ENCODE measurements at places on chromosomes 4 and X.

- DNase-seq, result no peak
Measured at GRCh38 chr4:35189988-35190613, 1054.2 kb downstream of the ARAP2 start.

DNA sequence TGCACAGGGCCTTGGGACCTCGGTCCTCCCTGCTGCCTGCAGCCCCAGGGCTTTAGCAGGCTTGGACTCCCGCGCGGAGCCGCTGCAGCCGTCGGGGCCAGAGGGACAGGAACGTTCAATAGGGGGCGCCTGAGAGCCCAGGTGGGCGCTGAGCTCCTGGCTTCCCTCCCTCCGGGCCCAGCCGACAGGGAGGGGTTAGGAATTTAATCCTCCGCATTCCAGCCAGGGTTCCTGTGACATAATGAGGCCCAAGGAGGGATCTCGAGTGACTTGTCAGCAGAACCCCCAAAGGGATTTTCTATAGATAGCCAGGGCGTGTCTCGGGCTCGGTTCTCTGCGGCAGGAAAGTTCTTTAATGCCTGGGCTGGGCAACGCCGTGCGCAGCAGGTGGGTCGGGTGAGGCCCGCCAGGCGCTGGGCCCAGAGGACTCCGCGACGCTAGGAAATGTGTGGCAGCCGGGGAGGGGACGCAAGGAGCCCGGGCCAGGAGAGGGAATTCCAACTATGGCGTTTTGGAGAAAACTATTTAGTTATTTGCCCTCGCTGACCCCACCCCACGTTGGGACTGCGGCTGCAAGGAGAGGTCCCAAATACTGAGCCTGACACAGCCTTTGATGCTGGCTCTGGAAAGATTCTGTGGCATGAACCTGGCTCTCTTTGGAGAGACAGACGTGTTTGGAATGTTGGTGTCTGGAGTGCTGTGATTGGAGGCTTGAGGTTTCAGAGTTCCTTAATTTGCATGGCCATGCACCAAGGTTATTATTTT lies 285.2 kb upstream of the GATB start:
- DNase-seq, result no peak

DNA sequence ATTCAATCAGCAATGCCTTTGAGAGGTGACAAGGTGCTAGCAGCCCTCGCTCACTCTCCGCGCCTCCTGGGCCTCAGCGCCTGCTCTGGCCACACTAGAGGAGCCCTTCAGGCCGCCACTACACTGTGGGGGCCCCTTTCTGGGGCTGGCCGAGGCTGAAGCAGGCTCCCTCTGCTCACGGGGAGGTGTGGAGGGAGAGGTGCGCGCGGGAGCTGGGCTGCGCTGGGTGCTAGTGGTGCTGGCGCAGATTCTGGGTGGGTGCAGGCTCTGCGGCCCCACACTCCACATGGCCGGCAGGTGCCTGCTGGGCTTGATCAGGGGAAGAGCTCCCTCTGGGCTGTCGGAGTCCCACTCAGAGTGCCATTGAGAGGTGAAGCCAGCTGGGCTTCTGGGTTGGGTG lies 351.0 kb downstream of the GASK1B start:
- DNase-seq, result no peak

GRCh38 chr4:53703267-53703655 lies 112.0 kb upstream of the LNX1 start:
- no peak for DNase-seq

DNA sequence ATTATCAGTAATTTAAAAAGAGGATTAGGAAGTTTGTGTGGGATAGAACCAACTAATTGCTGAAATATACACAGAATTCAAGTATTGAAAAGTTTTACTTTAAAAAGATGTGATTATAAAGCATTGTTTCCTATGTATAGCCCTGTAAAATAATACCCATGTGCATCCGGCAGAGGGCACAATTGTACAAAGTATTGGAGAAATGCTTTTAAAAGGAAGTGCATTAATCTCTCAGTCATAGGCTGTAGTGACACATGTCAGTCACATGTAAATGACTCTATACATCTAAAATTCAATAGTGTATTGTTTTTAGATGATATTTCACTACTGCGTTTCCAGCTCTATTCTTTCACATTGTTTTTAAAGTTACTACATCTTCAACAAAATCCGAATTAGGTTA lies 9.7 kb upstream of the GEMIN8 start:
- DNase-seq, result no peak

DNA sequence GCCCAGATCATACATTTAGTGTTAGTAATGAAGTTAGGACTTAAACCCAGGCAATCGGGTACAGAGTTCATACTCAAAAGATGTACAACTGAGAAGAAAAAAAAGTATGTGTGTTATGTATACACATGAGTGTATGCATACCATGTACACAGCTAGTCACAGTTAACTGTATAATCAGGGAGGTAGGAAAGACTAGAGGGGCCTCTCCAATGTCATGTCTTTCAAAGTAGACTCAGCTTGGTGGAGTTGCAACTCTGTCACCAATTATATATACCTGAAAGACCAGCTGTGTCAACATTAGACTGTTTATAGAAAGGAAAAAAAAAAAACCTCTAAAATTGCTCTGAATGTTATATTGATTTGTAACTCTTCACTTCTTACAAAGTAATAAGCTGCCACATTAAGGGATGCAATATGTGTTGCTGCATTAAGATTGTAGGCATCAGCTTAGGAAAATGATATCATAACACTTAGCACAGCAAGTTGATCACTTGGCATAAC lies 167.5 kb downstream of the DCTD start:
- DNase-seq, result no peak

GRCh38 chr4:60724623-60725022 lies 475.5 kb upstream of the ADGRL3 start:
- DNase-seq, result no peak

DNA sequence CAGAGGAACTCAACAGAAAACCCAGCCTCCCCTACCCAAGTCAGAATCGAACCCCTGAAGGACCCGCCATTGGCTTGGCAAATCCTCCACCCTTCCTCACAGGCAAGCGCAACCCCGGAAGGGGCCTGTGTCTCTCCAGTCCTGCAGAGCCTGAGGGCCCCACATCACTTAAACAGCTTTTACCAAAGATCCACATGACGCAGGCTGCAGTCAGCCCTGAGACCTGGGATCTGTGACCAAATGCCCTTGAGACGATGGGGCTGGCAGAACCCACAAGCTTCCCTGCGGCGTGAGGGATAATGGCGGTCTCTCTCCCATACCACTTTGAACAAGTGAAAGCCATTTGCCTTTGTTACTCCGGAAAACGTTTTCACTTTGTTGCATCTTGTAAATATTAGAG lies 54.9 kb downstream of the ACOX3 start:
- DNase-seq, result no peak

- DNase-seq, result no peak
Measured at GRCh38 chr4:187204389-187204918, 480.8 kb upstream of the FAT1 start.

DNA sequence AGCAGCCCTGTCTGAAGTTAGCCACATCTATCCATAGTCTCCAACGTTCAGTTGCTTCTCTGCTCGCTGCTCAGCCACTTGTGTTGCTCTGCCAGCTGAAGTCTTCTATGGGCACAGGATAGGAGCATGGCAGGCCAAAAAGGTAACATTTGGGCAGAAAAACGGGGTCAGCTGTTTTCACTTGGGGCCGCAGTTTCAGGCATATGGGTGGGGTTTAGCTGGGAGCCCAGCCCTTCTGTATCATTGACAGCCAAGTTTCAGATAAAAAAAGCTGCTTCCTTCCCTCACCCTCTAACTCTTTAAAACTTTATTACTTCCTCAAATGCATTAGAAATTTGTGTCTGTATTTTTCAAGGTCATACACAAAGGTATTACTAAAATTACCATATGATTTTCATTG lies 18.4 kb upstream of the MANBA start:
- no peak for DNase-seq

DNA sequence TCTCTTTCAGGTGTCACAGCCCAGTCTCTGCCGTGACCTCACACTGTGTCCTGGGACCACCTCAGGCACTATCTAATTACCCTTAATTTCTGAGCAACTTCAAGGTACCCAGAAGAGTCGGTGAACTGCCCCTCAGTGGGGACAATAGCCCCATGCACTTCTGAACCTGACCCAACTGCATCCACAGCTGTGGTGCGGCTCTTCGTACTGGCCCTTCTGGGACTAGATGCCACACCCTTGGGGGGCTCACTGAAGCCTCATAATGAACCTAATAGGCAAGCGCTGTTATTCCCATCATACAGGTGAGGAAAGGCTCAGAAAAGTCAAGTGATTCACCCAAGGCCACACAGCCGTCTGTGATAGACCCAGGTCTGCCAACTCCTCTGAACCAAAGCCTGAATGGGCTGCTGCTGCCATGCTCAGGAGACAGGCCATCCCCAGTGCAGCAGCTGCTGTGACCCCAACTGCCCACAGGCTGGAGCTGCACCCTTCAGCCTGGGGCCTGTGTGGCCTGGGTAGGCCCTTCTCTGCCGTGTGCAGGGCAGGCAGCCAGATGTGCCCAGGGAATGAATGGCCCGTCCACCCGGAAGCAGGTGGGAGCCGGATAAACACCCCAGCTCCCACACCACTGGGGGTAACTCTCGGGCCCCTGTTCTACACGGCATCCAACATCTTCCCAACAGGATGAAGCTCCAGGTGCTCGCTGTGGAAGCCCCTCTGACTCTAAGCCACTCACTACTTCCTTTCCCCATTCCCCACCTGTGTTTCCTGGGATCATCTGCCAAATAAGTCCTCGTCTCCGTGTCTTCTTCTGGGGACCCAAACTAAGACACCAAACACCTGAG lies 35.9 kb downstream of the HMX1 start:
- DNase-seq, result no peak

DNA sequence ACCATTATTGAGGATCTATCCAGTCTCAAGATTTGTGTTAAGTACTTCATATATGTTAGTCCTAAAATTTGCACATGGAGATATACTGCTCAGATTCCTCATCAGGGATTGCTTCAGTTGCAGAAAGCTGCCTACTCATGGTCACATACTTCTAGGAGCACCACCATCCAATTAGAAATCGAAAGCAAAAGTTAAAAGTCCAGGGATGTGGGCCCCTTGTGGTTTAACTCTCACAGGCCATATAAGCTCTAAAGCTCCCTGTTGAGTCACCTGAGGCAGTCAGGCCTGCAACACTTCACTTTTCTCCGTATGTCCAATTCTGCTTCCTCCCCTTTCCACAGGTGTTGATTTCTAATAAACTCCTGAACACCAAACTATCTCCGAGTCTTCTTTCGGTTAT lies 84.2 kb downstream of the CNOT6L start:
- DNase-seq, result no peak

DNA sequence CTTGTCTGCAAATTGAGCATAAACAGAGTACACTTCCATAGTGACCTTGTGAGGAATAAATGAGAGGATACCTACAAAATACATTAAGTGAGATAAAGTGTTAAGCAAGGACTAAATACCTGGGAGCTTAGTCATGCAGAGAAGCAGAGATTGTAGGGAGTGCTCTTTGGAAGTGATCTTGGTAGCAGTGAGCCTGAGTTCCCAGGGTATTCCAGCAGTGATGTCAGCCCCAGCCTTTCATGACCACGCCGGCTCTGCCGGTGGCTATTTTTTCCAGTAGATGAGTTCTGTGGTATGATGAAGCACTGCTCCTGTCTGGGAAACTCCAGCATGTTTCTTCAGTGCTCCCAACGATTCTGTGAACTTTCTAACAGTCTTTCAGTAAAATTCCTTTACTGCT lies 391.5 kb upstream of the IGFBP7 start:
- DNase-seq, result no peak

- no peak for DNase-seq
Measured at GRCh38 chr4:188110741-188111471, 1.5 kb upstream of the TRIML2 start.

DNA sequence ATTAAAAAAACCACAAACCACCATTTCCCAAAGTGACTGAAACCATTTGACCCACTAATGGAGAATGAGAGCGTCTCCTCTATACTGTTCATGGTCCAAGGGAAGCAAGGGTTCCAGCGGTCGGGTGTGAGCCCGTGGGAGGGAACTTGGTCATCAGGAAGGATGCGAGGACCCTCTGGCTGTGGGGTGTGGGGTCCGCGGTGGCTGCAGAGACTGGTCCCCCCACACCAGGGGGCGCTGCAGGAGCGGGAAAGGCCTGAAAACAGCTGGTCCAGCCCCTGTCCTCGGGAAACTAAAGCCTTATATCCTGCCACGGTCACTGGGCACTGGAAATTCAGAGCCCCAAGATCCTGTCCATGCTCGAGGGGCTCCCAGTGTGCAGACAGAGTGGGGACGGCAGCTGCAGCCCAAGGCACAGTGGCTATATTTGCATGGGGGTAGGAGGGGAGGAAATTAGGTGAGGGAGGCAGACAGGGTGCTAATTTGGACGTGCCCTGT lies 4.3 kb downstream of the BLOC1S4 start:
- DNase-seq, result no peak

DNA sequence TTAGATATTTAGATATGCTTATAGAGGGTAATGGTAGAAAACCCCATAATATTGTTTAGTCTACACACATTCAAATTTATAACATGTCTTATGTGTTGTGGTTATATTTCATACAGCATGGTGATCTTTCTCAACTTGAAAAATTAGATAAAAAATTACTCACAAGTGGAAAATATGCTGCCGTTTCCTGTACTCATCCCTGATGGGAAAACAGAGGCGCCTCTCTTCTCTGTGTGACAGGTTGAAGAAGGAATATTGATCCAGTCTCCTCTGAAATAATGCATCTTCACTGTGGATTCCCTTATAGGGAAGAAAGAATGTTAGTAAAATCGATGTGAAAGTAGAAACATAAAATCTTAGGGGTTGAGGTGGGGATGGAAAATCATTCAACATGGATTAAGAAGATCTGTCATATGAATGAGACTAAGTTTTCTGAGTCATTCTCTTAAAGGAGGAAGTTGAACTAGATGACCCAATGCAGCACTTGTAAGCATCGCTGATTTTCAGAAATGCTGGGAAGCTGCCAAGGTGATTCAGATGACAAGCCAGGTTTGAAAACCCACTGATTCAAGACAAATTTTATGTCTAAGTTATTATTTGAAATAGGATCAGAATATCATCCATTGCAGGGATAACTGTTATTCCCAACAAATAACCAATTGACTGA lies 70.7 kb downstream of the ANKRD50 start:
- no peak for DNase-seq

Measured in cerebellar nuclear complex (tissue), 1 donor.